ENCODE measurements at places on chromosomes 1 and 21.
A peak's percentile ranks its signal among the peaks of the same experiment; 100 is the strongest.

GRCh38 chr21:31196724-31197123 lies 147.3 kb downstream of the TIAM1 start:
- DNase-seq, result no peak

DNA sequence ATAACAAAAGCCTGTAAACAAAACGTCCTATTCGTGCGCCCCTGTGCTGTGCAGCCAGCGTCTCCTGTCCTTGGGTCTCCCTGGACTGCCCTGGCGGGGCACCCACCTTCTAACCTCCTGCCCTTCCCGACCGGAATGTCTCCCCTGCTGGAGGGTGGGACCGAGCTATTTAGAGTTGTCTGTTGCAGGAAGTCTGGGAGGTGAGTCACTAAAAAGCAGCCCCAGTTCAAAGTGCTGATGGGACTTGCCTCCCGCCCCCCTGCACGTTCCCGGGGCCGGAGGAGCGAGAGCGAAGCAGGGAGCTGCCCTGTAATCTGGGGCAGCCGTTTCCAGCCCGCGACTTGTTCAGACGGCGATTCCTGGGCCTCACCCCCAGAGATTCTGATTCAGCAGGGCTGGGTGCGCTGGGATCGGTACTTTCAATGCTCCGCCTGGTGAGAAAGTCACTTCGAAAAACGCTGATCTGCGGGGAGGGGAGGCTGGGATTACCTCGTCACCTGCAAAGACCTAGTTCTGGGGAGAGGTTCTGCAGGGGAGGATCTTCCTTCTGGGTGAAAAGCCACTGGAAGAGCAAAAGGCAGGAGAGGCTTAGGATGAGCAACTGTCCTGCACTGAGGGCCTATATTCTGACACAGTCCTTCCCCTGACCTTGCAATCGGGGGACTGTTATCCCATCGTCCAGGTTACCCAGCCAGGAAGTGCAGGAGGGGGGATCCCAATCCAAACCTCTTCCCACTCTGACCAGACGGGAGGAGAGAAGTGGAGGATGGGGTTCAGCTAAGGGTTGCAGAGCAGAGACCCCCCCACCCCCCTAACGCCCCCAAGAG lies 1.2 kb upstream of the DHRS3 start:
- DNase-seq, result peak; percentile 86

- DNase-seq, result no peak
Observed at GRCh38 chr1:202007805-202008489, 2.4 kb upstream of the ELF3 start.

DNA sequence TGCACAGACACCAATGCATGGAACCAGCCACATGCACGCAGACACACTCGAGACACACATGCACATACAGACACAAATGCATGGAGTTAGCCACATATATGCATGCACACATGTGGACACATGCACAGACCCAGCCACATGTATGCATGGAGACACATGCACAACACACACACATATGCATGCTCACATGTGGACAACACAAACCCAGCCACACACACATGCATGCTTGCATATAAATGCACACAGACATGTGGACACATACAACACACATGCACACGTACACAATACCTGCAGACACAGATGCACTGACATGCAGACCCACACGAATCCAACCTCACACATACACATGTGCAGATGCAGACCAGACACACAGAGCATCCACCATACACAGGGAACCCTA lies 31.1 kb downstream of the WNT9A start:
- no peak for DNase-seq

DNA sequence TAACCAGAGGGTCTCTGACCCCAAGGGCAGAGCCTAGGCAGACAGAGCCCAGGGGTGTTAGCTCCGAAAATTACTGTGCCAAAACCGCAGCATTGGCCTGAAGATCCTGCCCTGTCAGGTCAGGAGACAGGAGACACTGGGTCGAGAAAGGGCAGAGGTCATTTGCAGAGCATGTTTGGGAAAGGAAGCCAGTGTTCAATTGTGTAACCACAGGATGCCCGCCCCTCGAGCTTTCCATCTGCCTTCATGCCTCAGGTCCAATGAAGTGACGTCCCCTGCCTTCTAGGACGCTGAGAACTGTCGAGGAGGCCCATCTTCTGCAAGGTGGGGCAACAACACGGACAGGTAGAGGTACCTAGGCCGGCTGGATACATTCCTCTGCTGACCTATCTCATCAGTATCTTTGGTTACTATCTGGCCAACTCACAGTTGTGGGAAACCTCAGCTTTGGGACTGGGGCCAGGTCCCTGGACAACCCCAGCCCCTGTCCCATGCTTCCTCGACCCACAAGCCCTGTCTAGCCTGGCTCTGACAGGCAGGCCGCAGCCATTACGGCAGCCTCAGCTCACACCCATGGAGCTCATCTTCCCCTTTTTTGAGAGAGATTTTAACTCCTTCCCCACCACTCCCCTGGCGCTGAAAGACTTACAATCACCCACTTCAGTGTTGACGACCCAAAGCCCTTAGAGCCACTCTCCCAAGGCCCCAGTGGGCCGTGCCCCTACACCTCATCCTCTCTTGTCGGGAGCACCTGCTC lies 1.3 kb downstream of the ARL8A start:
- no peak for DNase-seq

GRCh38 chr1:154884869-154885701 lies 15.0 kb upstream of the KCNN3 start:
- DNase-seq, result no peak

- DNase-seq, result peak; percentile 65
Observed at GRCh38 chr1:215636258-215636965, 69.3 kb downstream of the KCTD3 start.

All from astrocyte (in vitro differentiated cells and primary cell).